ENCODE measurements at places on chromosomes 11 and 22. TPM values are rescaled to one million over a fixed set of nuclear protein-coding genes. Genes with fewer than 3 reads are reported as not detected.

- no peak overlapping the region for H3K27ac ChIP-seq
- H3K36me3 ChIP-seq, result peaks cover 9% of the 10 kb centered on the region
- H3K27me3 ChIP-seq, result no peaks in the 10 kb centered on the region
- no peak for DNase-seq
- H3K4me3 ChIP-seq, result no peak overlapping the region
- H3K4me1 ChIP-seq, result peaks cover 14% of the 10 kb centered on the region
Measured at GRCh38 chr11:64263947-64264317, 12.6 kb downstream of the PLCB3 start.

Gene RBMXL2
- not detected for total RNA-seq

Gene POGLUT3
- total RNA-seq, result 31.7 TPM

- H3K27ac ChIP-seq, result no peak overlapping the region
- H3K4me3 ChIP-seq, result no peak overlapping the region
- H3K36me3 ChIP-seq, result no peaks in the 10 kb centered on the region
- H3K27me3 ChIP-seq, result no peaks in the 10 kb centered on the region
Measured at GRCh38 chr11:11640996-11641395, 19.2 kb upstream of the GALNT18 start.

Gene DEUP1
- not detected for total RNA-seq

DNA sequence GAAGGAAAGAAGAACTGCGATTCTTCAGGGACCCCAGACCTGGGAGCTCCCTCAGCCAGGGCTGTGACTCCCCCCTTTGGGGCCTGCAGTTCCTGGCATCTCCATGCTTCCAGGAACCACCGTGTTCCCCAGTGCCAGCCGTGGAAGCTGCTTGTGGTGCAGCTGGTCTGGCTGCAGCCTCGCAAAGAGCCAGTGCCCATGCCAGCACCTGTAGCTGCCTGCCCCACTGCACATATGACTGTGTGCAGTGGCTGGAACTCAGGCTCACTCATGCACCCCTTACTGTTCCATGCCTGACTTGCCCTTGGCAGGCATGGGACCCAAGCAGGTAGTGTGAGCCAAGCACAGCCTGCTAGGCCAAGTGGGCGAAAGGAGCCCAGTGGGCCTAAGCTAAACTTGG lies 401.3 kb downstream of the LRRC4C start:
- DNase-seq, result no peak
- H3K4me3 ChIP-seq, result no peak overlapping the region
- no peaks in the 10 kb centered on the region for H3K4me1 ChIP-seq
- no peak overlapping the region for H3K27ac ChIP-seq

DNA sequence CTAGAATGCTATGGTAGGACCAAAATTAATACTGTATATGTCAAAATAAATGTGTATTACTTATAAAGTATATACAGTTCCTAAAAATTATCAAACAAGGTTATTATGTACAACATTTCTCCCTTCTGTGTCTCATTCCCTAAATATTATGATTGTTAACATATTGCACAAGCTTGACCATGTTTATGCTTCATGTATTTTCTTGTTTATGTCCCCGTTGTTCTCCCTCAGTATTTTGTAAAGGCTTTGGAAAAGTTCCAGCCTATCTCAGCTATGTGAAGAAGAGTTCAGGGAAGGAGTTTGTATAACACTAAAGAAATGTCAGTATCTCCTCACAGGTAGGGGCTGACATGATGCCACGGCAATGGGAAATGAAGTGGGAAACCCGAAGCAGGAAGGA lies 19.6 kb downstream of the ADM start:
- no peak overlapping the region for H3K4me3 ChIP-seq
- no peaks in the 10 kb centered on the region for H3K36me3 ChIP-seq
- no peaks in the 10 kb centered on the region for H3K27me3 ChIP-seq
- DNase-seq, result no peak

Gene TNNT3
- 0.60 TPM for total RNA-seq

Data from PC-9 (cell line).